ENCODE measurements at places on chromosomes 12 and 14. TPM values are rescaled to one million over a fixed set of nuclear protein-coding genes. Genes with fewer than 3 reads are reported as not detected.

Gene IGFBP6
- total RNA-seq, result 76.5 TPM

Gene MARS1
- total RNA-seq, result 191 TPM

Gene SLCO1B3
- not detected for total RNA-seq

Gene GZMB
- 0.21 TPM for total RNA-seq

Gene GALNT16
- total RNA-seq, result not detected

Gene C12orf54
- total RNA-seq, result 3.4 TPM

Gene ATXN7L3B
- 16.1 TPM for total RNA-seq

Gene TBPL2
- not detected for total RNA-seq

Gene ZBTB42
- total RNA-seq, result 10.4 TPM

Gene RCOR1
- total RNA-seq, result 22.8 TPM

Gene ASCL1
- total RNA-seq, result not detected

Gene ERP29
- total RNA-seq, result 88.9 TPM

Gene GLIPR1L1
- not detected for total RNA-seq

Gene KRT85
- total RNA-seq, result not detected

Gene KRT2
- total RNA-seq, result not detected
